ENCODE measurements at places on chromosomes 5 and 9.

- peak; percentile 59 for DNase-seq
Measured at GRCh38 chr9:95506678-95507463, 9.9 kb downstream of the PTCH1 start.

GRCh38 chr5:148336704-148337435, 1.5 kb downstream of the SPINK9 start:
- no peak for DNase-seq

DNA sequence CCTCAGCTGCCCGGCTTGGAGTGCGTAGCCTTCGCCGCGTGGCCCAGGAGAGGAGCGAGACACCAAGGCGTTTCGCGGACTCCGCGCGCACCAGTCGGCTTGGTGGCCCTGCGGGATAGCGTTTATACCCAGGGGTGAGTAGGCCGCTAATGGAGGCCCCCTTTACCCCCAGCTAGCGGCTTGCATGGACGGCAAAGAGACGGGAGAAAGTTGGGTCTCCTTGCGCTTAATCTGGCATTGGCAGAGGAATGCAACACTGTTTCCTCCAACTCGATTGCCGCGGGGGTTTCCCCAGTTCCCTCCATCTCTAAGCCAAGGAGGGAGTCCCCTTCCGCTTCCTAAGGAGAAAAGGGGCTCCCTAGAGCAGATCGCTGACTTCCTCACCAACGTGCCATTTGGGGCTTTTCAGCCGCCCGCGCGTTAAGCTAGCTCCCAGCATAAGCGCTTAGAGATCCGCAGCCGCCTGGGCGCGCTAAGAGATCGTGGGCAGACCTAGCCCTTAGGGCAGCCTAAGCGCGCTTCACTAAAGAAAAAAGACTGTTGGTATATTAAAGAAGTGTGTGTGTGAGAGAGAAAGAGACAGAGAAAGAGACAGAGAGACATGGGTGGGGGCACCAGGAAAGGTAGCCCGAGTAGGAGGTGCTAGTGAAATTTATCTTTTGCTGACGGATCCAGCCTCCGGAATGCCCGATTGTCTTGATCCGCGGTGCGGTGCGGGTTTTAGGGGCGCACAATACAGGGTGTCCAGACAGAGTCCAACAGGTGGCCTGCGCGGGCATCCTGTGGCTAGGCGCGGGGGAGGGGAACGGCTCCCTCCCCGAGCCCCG, 597.9 kb upstream of the SGCD start:
- no peak for DNase-seq

DNA sequence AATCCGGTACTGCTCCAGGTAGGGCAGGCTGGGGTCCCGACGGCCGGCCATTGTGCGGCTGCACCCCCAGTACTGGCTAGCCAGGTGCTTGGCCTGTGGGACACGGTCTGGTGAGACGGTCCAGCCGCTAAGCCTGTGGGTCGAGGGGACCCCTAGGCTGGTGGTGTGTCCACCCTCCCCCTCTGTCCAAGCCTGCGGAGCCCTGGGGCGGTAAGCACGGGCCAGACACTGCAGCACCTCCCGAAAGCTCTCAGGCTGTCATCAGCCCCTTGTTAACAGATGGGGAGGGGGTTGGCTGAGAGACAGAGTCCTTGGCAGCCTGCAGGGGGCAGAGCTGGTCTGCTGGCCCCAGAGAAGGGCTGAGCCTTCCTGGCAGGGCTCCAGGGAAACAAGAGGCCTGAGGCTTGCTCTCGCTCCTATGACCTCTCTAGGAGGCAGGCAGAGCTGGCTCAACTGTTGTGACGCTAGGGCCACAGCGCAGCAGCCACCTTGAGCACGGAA, 11.8 kb upstream of the MRNIP start:
- DNase-seq = peak; percentile 76

- no peak for DNase-seq
Measured at GRCh38 chr5:92147266-92147665, 764.1 kb upstream of the ARRDC3 start.

DNA sequence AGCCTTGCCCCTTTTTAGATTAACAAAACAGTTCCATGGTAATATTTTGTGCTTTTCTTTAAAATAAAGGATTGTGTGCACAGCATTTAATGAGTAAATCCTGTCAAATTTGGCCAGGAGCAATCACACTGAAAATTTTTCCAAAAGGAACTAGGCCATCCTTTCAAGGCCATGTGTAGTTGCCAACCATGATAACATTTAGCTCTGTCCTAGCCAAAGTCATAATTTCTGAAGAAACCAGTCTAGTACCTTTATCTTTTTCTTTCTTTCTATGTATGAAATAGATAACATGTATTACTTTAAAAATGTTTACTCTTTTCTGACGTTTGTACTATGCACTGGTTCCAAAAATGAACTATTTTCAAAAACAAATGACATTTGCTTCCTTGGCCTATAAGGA, 143.7 kb downstream of the PBX3 start:
- no peak for DNase-seq

DNA sequence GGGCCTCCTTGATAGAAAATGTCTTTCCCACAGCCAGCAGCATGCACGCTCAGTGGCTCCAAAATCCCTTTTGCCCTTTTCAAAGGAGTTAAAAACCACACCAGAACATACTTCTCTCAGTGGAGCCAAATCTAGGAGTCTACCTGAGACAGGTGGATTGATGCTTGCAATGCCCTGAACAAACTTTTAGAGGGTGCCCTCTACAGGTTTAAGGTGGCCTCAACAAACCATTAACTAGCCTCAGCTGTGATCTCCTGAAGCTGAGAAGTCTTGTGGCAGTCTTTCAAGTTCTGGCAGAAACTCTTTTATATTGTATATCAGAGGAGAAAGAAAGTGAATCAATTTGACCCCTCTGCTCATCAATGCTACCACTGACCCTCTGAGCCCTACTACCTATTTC, 125.4 kb downstream of the MED27 start:
- DNase-seq = no peak

DNA sequence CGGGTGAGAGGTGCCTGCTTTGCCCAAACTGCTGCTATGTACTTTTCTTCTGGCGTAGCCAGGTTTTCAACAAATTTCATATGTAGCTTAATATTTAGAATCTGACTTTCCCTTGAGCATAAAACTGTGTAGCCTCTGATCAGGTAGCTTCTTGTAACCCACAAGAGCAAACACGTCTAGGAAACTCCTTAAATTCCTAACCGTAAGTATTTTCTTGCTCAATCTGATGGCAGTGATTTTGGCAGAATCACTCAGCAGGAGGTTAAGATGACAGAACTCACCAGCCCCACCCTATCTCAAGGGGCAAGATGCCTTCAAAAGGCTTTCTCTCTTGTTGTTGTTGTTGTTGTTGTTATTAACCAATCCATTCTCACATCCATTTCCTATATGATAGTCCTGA, 20.8 kb downstream of the CKMT2 start:
- no peak for DNase-seq

GRCh38 chr9:18857334-18857733, 175.7 kb downstream of the SAXO1 start:
- DNase-seq = no peak

- DNase-seq = no peak
Measured at GRCh38 chr5:124737651-124738050, 8.8 kb downstream of the ZNF608 start.

DNA sequence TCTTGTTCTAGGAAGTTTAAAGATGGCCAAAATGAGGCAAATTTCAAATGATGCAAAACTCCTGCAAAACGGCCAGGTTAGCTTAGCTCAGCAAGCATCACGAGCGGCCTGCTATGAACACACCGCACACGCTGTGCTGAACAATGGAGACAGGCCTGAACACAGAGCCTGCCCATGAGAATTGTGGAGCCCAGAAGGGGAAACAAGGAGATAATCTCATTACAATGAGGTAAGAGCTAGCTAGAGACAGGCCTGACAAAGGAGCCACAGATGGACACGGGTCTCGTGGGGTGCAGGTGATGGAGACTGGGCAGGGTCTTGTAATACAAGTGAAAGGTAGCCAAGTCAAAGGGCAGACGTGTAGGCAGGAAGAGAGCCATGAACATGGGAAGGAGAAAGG, 50.2 kb downstream of the PSMB7 start:
- DNase-seq = no peak

GRCh38 chr9:35656831-35657545, 831 bp downstream of the RMRP start:
- DNase-seq = no peak

GRCh38 chr5:31487506-31487905, 44.4 kb downstream of the DROSHA start:
- no peak for DNase-seq

DNA sequence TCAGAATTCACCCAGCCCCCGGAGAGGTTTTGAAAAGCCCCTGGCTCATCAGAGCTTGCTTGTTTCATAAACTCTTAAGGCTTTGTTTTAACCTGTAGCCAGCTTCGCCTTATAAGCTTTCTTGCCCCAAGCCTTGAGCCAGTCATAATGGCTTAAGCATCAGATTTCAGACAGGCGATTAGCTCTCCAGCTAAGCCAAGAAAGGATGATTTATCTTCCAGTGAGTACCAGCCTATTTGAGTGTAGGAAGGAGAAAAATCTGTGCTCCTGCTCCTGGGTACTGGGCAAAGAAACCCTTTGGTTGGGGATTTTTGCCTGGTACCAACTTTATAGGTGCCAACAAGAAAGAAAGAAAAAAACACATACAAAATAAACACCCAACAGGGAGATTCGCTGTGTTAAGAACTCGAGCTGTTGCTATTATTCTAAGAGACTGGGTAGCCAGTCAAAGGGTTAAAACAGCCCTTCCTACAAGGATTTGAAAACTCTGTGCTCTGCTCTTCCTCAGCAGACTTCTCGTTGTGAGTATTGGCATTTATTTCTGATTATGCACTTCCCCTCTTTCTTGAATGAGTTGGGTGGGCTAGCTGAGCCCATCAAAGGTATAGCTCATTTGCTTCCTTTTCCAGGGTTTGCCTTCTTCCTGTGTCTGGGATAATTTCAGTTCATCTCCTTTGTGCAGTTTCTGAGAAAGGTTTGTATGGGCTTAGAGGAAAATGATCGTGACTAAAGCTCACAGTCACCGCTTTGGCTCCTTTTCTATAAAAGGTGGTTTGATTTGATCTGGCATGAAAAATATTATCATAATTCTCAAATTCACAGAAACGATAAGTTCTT, 157.2 kb upstream of the DMRT1 start:
- DNase-seq = no peak

DNA sequence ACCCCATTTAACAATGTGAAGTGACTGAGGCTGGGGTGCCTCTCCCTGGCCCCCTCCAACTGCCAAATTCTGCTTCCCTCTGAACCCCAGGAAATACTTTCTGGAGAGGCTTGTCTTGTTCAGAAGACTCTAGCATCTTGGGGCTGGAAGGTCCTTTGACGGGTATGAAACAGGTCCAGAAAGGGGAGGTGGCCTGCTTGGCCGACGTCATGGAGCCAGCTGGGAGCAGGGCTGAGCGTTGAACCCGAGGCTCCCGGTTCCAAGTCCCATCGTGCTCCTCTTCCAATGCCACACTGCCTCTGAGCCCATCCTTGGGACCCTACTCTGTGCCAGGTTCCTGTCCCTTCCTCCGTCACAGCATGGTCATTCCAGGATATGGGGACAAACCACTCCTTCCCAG, 46.9 kb downstream of the NDST1 start:
- no peak for DNase-seq

DNA sequence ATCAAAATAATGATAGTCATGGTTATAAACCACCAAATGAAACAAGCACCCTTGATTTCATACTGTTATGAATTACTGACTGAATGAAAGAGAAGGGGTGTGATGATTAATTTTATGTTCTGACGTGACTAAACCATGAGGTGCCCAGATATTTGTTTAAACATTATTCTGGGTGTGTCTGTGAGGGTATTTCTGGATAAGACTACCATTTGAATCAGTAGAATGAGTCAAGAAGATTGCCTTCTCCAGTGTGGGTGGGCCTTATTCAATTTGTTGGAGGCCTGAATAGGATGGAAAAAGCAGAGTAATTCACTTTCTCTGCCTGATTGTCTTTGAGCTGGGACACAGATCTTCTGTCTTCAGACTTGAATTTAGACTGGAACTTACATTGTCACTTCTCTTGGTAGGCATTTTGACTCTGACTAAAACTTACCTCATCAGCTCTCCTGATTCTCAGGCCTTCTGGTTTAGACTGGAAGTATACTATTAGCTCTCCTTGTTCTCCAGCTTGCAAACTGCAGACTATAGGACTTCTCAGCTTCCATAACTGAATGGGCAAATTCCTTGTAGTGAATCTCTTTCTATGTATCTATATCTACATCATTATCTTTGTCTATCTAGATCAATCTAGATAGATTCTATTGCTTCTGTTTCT, 321.9 kb upstream of the TARS1 start:
- DNase-seq = no peak

- no peak for DNase-seq
Measured at GRCh38 chr5:98130261-98131035, 643.0 kb upstream of the RGMB start.

GRCh38 chr9:119853126-119853525, 483.9 kb upstream of the BRINP1 start:
- no peak for DNase-seq

DNA sequence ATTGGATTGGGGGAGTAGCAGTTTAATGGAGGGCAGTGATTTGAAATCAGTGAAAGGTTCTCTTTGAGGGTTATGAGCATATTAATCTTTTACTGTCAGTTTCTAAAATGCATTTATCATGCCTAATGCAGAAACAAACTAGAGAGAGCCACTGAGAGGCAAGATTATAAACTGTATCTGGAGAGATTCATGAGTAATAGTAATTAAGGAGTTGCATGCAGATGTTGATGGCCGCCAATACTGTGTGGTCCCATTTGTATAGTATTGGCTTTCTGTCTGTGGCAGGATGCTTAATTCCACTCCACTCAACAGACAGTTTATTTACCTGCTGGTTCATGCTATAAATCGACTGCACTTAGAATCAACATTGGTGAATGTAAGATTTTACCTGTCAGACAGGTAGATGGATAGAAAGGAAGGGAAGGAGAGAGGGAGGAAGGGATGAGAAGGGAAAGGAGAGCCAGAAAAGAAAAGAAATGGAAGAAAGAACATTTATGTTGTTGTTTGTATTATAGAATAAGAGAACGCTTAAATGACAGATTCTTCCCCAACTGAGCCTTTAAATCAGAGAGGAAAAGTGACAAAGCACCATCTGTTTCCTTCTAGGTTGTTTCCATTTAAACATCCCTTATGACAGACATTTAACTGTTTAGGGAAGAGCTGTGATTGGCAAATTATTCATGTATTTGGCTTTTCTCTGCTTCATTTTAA, 146.5 kb downstream of the PAM start:
- DNase-seq = no peak

GRCh38 chr5:150350524-150351344, 6.8 kb upstream of the TCOF1 start:
- peak; percentile 72 for DNase-seq

GRCh38 chr9:14418941-14419937, 105.3 kb upstream of the NFIB start:
- DNase-seq = no peak

GRCh38 chr9:127011772-127012171, 97.2 kb downstream of the RALGPS1 start:
- no peak for DNase-seq

DNA sequence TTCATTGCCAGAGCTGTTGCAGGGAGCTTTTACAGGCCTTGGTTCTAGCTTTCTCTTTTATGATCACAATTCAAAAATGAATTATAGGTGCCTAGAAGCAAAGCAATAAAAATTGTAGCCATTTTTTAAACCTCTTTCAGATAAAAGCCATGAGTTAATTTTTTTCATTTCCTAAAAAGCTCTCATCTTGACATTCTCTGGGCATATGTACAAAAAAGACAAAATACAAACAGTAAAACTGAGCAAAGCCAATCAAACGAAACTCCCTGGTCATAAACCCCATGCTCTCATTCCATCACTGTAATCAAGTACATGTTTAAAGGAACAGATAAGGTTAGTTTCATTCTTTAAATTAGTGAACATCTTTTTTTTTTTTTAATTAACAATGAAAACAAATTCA, 101.9 kb downstream of the ERCC6L2 start:
- no peak for DNase-seq
